ENCODE measurements at places on chromosomes 16 and 17.

DNA sequence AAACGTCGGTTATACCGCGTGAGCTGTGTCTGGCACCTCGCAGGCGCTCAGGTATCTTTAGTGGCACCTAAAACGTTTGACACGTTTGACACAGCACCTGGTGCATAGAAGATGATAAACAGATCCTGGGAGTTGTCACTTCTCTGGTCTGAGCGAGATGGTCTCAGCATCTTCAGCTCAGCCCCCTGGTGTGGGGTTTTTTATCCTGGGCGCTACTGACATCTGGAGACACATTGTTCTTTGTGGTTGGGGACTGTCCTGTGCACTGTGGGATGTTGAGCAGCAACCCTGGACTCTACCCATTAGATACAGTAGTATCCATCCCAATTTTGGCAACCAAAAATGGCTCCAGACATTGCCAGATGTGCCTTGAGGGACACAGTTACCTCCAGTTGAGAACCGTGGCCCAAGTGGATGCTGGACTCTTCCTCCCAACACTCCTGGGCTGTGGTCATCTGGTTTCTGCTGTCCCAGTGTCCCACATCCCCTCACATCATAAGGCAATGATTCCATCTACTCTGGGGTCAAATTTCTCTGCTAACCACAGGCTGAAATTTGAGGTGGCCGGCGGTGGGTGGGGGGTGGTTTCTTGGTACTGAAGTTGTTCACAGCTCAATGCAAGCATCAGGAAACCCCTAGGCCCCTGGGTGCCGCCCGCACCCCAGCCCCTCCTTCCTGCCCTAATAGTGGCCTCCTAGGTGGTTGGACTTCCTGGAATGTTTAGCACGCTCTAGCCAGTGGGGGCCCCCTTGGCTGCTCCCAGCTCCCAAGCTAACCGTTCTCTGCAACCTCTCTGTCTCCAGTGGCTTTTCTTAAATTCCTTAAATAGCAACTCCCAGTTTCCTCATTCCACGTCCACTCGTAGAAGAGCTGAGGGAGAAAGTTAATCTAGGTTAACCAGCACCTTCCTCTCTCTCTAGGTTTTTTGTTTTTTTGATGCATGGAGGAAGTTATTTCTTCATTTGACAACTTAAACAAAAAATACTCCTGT, 124.8 kb downstream of the ABCC1 start:
- DNase-seq: no peak

DNA sequence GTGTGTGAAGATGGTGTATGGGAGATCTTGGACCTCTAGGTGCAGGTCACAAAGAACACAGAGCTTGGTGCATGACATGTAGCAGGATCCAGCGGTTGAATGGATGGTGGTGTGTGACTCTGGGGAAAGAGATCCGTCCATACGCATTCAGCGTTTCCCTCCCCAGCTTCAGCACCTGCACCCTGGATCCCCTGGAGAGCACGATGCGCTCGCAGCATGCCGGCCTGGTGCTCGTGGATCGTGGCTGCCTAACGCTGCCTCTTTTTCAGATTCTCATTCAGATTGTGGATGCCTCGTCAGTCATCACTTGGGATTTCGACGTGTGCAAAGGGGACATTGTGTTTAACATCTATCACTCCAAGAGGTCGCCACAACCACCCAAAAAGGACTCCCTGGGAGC, 70.9 kb downstream of the SEC14L1 start:
- no peak for DNase-seq

- DNase-seq: no peak
These were observed 1.3 kb downstream of the SAT2 start for GRCh38 chr17:7626307-7626706.

DNA sequence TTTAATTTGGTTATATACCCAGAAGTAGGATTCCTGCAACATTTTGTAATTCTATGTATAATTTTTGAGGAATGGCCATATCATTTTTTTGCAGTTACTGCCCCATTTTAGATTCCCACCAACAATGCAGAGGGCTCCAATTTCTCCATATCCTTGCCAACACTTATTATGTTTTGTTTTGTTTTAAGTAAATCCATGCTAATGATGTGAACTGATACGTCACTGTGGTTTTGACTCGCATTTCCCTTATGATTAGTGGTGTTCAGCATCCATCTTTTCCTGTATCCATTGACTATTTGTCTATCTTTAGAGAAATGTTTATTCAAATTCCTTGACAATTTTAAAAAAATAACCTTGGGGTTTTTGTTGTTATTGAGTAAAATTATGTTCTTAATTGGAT, 826.4 kb downstream of the CDH11 start:
- no peak for DNase-seq

- DNase-seq: no peak
These were observed 37.3 kb upstream of the PHOSPHO1 start for GRCh38 chr17:49267912-49268311.

GRCh38 chr16:85615014-85615851, 2.1 kb downstream of the GSE1 start:
- no peak for DNase-seq

- DNase-seq: no peak
These were observed 19.3 kb upstream of the FOXF1 start for GRCh38 chr16:86490859-86491639.

GRCh38 chr16:78325468-78326352, 226.3 kb downstream of the WWOX start:
- DNase-seq: no peak

- DNase-seq: no peak
These were observed 62.1 kb downstream of the CRISPLD2 start for GRCh38 chr16:84881702-84882521.

DNA sequence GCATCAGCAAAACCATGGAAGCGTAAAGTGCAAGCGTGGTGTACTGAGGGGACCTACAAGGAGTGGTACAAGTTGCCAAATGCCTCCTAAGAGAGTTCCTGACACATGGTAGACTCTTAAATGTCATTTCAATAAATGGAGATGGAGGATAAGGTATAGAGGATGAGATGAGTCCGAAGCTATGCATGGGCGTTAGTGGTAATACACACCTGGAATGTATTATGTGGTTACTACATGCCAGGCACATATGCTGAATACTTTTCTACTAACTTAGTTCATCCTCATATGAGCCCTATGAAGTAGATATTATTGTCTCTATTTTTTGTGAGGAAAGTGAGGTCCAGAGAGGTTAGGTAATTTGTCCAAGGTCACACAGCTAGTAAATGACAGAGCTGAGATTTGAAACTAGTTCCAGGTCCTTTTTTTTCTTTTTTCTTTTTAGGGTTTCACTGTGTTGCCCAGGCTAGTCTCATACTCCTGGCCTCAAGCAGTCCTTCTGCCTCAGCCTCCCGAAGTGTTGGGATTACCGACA, 15.5 kb downstream of the YPEL2 start:
- no peak for DNase-seq

DNA sequence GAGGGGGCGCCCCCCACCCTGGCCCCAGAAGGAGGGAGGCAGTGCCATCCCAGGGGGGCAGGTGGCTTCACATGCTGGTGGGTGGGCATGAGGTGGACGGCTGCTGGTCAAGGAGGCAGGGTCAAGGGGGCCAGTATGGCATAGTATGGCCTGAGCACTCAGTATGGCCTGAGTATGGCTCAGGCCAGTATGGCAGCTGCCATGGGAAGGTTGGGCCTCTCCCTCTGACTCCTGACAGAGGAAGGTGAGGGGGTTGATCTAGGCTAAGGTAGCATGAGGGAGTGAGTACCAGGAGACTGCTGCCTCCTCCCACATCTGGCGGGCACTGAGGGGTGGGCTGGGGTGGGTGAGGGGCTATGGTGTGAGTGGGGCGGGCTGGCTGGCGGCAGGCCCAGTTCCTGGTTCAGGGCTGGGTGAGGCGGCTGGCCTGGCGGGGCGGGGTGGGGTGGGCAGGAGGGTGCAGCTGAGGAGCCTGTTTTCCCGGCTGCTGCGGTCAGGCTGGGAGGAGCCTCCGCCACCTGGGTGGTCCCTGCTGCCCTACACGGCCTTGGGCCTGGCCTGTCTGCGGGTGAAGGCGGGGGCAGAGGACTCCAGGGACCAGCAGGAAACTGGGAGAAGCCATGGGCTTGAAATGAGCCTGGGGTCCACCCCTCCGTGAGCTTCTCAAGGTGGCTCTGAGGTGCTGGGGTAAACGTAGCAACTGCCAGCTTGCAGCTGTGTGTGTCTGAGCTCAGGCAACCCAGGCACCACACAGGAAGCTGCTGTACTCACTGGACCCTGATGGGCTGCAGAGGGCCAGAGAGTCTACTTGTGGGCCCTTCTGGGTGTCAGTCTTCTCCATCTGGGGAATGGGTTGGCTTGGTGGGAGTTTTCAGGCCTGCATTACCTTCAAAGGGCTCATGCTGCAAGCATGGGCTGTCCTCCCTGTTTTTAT, 57.0 kb downstream of the RAI1 start:
- DNase-seq: no peak

GRCh38 chr16:63876103-63876502, 1245.8 kb downstream of the CDH11 start:
- no peak for DNase-seq

GRCh38 chr16:70157477-70158260, 15.9 kb upstream of the CLEC18C start:
- no peak for DNase-seq

GRCh38 chr17:41592601-41593305, 6.1 kb upstream of the KRT14 start:
- DNase-seq: no peak

- DNase-seq: no peak
These were observed 62.5 kb downstream of the DNAH3 start for GRCh38 chr16:21088143-21088542.

DNA sequence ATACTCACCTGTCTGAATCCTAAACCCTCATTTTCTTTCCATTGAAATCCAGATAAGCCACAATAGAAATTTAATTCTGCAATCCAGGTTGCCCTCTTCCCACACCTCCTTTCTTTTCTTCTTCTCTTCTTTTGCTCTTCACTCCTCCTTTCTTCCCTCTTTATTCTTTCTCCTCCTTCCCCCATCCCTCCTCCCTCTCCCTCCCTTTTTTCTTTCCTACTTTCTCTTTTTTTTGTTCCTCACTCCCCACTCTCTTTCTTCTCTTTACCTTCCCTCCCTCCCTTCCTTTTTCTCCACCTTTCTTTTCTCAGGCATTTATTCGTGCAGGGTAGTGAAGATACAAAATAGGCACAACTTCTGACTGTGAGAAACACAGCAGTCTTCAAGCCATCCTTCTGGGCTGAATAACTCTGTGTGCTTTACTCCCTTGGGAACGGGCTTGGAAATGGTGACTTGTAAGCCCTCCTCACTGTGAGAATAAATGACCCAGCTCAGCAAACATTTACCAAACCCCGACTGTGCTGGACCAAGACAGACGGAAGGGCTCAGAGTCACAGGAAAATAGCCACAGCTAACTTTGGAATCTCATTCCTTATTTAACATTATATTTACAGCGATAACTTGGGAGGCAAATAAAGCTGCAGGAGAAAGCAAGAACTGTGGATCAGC, 140.8 kb downstream of the HAPSTR1 start:
- no peak for DNase-seq

GRCh38 chr16:85202631-85203461, 90.6 kb upstream of the CIBAR2 start:
- DNase-seq: no peak

DNA sequence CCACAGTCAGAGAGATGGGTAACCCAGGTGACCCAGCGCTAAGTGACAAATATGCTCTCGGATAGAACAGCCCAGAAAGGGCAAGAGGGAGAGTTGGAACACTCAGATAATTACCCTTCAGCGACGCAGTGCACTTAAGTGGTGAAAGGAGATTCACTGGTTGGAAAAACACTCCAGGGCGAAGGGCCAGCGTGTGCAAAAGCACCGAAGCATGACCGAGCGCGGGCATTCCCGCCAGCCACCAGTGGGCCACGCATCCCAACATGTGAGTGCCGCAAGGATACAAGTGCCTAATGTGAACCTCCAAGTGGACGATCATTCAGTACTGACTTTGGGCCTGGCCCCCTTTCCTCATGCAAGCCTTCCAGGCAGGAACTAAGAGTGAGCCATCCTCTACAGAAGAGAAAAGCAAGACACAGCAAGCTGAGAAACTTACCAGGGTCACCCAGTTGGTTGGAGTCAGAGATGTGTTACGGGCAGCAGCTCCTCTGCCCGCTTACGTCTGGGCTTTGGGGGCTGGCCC, 258.4 kb downstream of the C16orf95 start:
- DNase-seq: no peak

- DNase-seq: no peak
These were observed 858 bp downstream of the NUBP1 start for GRCh38 chr16:10744370-10745030.

DNA sequence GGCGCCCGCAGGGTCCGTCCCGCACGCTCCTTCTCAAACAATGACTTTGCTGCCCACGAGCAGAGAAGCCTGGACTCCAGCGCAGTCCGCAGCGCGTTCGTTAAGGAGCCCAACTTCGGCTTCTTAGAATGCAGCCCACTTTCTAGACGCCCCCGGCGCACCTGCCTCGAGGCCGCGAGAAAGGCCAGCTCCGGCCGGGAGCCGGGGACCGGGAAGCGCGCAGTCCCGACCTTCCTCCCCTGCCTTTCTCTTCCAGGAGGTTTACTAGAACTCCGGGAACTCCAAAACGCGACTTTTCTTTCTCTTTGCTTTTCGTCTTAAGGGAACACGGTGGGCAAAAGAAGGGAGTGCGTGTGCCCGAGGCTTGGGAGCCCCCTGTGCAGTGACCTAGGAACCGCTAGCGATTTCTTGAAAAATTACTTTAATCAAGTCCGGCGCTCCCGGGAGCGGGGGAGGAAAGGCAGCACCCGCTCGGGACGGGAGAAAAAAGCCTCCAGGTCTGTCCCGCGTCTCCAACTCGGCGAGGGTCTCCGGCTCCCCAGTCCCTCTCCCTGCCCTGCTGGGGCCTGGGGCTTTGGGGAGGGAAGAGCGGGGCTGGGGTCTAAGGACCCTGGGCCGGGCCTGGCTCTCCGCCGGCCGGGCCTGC, 2.6 kb downstream of the HNF1B start:
- no peak for DNase-seq

DNA sequence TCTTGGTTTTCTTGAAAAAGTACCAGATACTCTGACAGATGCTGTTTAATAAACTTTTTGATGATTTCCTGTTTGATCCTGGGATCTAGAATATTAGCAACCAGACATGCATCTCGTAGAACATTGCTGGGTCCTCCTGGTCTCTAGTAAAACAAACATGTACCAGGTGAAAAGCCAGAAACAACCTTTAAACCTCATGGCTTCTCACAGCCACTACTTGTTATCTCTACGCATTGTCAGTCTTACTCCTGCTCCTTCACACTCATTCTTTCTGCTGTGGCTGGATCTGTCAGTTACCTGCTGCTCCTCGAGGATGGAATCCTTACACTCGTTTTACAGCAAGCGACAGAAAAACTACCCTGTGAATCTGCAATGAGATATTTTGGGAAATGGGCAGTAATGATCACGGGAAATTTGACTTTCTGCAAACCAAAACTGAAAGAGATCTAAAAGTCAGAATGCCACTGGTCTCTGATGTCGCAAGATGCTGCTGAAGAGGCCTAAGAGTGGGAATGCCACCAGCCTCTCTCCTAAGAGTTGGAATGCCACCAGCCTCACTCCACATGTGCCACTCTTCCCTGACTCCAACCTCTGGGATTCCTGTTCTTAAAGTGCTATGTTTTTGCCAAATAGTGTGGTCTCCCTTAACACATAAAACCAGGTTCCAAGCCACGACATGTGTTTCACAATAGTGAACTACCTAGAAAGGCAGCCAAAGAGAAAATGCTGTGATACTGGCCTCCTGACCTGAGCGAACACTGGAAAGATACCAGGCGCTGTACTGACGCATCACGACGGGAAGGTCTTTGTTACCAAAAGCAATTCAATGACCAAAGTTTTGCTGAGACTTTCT, 86.3 kb downstream of the VPS53 start:
- DNase-seq: no peak

- no peak for DNase-seq
These were observed 6.6 kb downstream of the UBALD1 start for GRCh38 chr16:4607841-4608703.

- no peak for DNase-seq
These were observed 9.8 kb downstream of the SLC38A10 start for GRCh38 chr17:81285179-81285878.
